ENCODE measurements at places on chromosomes 4 and X. TPM values are rescaled to one million over a fixed set of nuclear protein-coding genes. Genes with fewer than 3 reads are reported as not detected.
A peak's percentile ranks its signal among the peaks of the same experiment; 100 is the strongest.

DNA sequence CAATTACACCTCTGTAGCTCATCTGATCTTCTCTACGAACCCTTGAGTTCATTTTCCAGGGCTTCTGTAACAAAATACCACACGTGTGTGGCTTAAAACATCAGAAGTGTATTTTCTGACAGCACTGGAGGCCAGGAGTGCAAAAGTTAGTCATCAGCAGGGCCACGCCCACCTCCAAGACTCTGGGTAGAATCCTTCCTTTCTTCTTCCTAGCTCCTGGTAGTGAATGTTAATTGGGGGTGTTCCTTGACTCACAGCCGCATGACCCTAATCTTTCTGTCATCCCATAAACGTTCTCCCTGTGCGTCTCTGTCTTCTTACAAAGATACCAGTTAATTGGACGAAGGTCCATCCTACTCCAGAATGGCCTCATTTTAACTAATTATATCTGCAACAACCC lies 115.0 kb downstream of the TRIML1 start:
- peak; percentile 12 for DNase-seq

DNA sequence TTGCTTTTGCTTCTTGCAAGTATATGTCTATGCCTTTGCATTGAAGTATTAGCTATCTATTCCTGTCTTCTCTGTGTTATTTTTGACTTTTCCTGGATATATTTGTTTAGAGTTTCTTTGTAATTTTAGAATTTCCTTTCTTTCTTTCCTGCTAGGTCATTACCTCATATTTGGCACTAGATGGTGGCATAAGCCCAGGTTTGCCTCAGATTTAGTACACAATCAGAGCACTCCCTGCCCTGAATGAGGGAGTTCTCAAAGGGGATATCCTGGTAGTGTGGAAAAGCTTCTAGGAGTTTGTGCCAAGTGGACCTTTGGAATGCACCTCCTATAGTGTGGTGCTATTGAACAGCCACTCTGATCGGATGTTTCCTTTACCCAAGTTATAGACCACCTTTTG lies 181.6 kb downstream of the UGT8 start:
- DNase-seq: peak; percentile 8

DNA sequence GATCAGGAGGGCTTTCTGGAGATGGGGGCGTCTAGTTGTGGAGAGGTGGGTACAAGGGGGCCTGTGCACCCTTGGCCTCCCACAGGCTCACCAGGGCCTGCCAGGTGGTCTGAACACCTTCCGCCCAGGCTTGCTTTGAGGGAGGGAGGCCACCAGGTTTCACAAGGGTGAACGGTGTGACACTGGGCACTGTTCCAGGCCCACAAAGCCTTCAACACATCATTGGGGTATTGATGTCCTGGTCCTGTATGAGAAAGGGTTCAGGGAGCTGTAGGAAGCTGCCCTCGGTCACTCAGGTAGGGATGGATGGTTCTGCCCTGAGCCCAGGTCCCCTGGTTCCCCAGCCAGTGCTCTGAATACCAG lies 6.0 kb downstream of the HTRA3 start:
- DNase-seq: no peak

DNA sequence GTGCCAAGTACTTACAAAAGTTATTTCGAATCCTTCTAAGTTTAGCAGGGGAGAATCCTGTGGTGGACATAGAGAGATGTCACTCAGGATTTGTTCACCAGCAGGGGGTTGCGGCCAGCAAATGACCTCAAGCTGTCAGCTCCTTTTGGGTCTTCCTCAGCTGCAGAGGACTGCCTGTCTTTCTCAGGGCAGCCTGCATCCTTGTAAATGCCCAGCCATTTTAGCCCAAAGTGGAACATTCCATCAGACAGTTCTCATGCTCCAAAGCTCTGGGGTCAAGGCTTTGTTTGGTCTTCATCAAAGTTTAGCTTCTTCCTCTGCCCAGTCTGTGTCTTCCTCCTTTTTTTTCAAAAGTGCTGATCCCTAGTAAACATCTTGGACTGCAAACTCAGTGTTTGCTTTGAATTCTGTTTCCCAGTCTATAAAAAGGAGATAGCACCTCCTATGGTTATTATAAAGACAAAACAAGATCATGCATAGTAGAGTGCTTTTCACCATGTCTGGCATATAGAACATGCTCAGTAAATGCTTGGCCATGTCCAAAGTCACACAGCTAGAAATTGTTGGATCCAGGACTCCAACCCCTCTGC lies 156.4 kb upstream of the GATB start:
- DNase-seq: no peak

DNA sequence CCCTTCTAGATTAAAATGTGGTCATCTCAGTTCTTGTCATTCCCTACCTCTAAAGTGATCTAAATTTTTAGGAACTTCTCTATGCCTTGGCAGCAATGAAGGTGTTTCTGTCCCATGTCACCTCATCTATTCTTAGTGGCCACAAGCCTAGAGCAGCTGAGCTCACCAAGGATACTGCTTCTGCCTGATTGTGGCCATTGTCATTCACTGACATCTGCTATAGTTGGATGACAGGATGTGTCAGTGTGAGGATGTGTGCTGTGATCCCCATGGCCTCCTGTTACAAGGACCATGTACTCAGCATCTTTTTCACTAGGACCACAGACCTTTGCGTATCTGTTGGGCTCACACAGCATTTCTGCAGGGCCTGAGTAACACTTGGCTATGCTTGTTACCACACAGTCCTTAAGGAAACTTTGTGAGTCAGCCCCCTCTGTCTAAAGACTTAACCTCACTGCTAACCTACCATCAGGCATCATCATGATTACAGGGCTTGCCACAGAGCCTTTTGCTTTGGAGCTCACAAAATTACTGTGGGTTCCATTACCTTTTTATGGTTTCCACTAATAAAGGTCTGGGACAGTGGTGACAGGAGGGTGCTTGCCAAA lies 421.0 kb downstream of the ADAM29 start:
- DNase-seq: peak; percentile 4

DNA sequence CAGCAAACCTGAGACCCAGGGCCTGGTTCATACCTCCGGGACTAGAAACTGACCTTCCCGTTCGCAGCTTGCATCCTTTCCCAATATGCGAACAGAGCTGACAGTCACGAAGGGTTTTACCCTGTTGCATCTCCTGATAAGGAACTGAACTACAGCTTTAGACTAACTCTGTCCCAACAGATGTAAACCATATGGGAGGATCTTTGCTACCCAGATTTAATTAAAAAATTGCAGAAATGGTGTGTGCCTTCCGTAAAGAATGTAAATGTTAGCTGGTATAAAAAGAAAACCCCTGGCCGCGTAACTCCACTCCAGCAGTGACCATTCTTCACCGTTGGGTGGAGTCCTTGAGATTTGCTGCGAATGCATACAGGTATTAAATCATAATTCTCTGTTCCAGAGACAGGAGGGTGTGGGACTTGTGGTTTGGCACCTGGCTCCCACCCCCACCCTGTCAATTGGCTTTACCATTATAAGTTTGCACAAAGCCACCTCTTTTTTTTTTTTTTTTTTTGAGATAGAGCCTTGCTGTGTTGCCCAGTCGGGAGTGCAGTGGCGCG lies 40.6 kb upstream of the SORCS2 start:
- no peak for DNase-seq

GRCh38 chrX:154717824-154718223 lies 33.1 kb downstream of the GAB3 start:
- no peak for DNase-seq

DNA sequence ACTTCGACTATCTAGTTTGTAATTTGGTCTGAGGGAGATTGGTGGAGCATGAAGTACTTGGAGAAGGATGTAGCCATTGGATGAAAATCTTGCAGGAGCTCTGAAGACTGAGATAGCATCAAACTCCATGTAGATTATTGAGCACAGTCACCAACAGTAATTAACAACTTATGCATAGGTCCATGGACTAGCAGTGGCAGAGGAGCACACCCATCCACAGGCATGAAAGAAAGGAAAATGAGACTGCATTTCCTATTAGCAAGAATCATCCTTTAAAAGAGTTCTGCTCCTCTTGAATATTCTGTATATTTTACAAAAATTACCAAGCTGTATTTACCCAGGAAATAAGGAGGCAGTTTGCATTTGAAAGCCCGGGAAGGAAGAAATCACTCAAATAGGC lies 529.4 kb upstream of the ACTRT1 start:
- no peak for DNase-seq

DNA sequence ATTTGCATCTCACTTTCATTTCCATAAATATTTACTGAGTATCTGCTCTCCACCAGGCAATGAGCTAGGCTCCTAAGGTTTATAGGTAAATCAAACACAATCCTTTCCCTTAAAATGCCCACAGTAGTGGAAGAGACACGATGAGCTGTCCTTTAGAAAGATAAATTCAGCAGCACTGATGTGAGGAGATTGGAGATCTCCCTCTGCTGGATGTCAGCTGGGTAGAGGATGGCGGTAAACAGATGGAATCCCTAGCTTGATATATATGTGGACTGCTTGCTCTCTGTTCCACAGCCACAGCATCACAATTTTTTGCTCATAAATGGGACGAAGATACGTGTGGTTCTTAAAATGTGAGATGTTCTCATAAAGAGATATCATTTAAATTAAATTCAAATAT lies 216.4 kb upstream of the RASGEF1B start:
- DNase-seq: peak; percentile 35

GRCh38 chrX:15151267-15152186 lies 118.4 kb downstream of the ASB9 start:
- DNase-seq: peak; percentile 46

DNA sequence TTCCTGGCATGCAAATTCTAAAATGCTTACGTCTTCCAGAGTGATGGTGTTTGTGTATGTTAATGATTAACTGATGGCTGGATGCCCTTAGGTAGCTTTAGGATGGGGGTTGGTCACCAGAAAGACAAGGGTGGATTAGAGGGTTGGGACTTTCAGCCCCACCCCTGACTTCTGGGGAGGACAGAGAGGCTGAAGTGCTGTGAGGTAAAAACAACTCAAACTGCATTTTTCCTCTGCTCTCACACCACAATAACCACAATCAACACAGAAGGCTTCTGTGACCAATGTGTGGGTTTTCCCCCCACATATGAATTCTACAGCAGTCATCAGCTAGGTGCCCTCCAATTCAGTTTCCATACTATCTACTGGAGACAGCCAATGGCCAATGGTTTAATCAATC lies 18.7 kb upstream of the DDIT4L start:
- DNase-seq: no peak

DNA sequence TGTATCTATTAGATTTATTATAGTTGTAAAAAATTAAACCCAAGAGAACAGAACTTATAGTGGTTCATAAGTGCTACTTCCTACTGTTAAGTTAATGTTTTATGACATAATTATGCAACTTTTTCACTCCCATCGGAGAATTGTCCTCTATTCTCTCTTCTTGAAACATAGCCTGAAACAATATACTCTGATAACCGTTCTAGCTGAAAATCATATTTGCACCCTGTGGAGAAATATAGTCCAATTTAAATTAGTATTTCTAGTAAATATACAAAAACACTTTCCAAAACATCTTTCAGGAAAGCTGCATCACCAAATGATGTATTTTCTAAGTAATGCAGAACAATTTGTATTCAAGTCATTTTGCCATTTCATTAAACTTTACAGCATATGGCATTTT lies 586.4 kb downstream of the PRR32 start:
- DNase-seq: no peak

DNA sequence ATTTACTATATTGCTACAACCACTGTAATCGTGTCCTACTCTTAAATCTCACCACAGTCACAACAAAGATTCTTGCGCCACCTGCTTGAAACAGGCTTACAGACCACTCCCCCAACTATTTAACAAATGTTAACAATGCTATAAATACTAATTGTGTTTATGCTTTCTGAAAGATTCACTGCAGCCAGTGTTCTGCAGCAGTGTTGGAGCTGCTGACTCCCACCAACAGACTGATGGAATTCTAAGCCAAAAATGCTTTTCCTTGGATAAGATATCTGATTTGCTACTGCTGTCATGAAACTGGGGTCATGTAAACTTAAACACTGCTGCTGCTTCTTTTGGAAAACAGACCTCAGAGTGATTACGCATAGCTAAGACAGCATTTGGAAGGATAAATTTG lies 244.2 kb upstream of the MAB21L2 start:
- DNase-seq: no peak

- DNase-seq: peak; percentile 59
Measured at GRCh38 chr4:154779362-154779947, 1.6 kb upstream of the RBM46 start.

DNA sequence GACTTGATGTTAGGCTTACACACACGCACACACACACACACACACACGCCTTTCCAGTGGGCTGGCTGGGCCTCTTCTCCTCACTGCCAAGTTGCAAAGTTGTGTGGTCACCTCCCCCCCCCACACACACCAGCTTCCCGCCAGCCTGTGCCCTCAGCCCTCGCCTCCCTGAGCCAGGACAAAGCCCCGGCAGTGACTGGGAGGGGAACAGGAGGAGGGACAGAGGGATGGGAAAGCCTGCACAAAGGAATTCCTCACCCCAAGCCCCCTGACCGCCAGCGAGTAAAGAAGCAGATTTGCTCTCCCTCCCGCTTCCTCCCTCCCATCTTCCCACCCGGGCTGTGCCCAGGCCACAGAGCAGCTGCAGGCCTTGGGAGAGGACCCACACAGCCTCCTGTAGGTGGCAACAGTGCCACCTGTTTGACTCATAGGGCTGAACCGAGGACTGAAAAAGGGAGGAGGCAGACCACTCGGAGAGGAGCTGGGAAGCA lies at the start of gene GDPD2:
Gene GDPD2, plus strand, starts transcription at position 464 of the 491 bp plus-strand sequence. CDS start 1,671 bp downstream, outside the sequence.
- peak; percentile 28 for DNase-seq

DNA sequence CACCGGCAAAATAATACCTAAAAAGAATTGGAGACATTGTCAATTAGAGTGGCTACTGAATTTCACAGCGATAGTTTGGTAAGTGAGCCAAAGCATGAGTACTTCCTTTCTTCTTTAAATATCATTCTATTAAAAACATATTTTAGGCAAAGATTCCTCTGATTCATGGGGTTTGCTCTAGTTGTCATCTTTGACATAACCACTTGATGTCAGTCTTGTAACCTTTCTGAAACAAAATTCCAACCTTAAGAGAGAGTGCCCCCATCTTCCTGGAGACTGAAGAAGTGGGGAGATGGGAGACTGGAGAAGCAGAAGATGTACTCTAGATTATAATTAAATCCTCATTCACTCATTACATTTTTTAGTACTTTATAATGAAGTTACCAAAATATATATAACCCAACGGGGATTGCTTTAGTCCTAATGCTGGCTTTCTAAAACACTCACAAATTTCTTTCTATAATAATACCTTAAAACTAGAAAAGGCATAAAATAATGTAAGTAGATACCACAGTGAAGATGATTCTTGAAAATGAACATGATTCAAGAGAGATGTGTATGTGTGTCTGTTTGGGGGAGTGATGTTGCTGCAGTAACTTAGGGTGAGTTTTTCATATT lies 96.4 kb downstream of the EMCN start:
- peak; percentile 57 for DNase-seq

Gene TREX2
- total RNA-seq: 5.5 TPM

Gene RNF4
- total RNA-seq: 52.0 TPM

Gene NR3C2
- 0.77 TPM for total RNA-seq

Gene CT47B1
- not detected for total RNA-seq

Gene FRAS1
- 13.7 TPM for total RNA-seq

Gene CXorf49
- not detected for total RNA-seq

Gene CASK
- 141 TPM for total RNA-seq

Gene RAB9A
- 43.4 TPM for total RNA-seq

Gene TRIM75
- not detected for total RNA-seq

Gene FTSJ1
- total RNA-seq: 131 TPM

Gene MID1
- 3.2 TPM for total RNA-seq

All from bronchial epithelial cell (primary cell).